ENCODE measurements at places on chromosomes 12 and 14.

GRCh38 chr14:72683787-72684186 lies 210.1 kb downstream of the DPF3 start:
- no peak for DNase-seq

DNA sequence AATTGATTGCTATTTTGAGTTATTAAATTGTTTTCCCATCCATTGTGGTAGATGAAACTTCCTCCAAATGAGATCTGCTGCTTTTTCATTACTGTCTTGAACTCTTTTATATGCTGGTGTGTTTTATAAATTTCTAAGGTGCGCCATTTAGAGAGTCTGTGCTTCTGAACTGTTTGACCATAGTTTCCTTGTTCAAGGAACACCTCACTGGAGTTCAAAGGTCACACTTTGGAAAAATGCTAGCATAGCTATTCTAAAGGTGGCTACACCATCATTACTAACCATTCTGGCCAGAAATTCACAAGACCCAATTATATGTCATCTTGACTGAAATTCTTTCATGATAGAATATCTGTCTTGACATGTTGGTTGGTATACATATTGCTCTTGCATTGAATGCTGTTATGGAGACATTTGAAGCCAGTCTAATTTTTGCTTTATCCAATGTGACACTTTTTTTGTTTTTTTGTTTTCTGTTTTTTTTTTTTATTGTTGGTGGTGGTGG lies 269.5 kb downstream of the PAWR start:
- no peak for DNase-seq

GRCh38 chr12:104514092-104514810 lies 57.5 kb downstream of the CHST11 start:
- DNase-seq, result no peak

- no peak for DNase-seq
These were observed 169.0 kb upstream of the G2E3 start for GRCh38 chr14:30389877-30390385.

- no peak for DNase-seq
These were observed 1178.8 kb downstream of the VRK1 start for GRCh38 chr14:97975962-97976361.

- peak; percentile 20 for DNase-seq
These were observed 3.5 kb upstream of the ASB8 start for GRCh38 chr12:48160807-48161206.

DNA sequence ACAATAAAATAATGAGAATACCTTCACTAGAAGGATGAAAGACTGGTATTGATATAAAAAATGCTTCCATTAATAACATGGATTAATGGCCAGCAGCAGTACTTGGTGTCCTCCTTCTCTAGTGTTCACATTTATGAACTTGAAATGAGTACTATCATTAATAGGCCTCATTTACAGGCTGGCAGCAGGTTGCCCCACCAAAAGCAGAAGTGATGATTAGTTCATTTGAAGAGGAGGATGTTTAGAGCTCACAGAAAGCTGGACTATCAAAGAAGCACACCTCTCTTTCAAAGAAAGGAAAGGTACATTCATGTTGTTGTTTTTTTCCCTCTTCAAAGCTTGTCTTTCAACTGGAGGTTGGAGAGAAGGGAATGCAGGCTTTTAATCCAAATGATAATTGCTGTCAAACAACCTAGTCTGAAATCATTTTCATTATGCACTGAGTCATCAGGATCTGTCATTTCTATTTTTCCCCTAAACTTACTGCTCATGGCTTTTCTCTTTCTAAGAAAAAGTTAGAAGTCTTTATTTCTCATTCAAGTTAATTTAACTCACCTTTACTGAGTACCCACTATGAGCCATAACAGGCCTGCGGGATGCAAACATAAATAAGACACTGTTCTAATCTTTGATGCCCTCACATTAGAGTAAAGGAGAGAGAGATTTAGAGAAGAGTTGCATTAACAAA lies 157.9 kb upstream of the GRIP1 start:
- no peak for DNase-seq

DNA sequence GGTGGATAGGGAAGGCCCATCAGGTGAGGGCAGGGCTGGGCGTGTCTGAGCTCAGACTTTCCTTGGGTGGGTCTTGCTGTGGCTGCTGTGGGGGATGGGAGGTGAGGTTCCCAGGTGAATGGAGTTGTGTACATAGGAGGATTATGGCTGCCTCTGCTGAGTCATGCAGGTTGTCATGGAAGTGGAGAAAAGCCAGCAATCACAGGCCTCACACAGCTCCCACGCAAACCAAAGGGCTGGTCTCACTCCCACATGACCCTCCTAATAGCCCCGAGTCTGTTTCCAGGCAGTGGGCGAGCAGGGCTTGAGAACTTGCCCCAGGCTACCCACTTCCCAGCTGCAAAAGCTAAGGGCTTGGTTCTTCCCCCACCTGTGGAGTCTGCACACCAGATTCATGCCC lies 149.5 kb downstream of the IPO8 start:
- DNase-seq, result no peak

GRCh38 chr14:61588419-61588901 lies 106.9 kb upstream of the HIF1A start:
- no peak for DNase-seq

DNA sequence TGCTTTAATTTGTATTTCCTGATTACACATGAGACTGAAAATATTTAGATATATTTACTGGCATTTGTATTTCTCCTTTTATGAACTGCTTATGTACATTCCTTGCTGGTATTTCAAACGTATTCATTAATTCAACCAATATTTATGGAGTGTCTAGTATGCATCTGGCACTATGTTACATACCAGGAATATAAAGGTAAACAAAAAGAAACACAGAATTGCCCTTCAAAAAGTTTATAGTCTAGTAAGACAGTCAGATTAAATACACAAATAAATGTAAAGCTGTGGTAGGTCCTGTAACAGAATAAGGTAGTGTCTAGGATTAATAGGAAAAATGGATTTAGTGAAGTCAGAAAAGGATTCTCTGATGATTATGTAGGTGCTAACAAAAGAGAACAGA lies 87.5 kb downstream of the PPP1R12A start:
- DNase-seq, result no peak

GRCh38 chr12:906062-906585 lies 43.4 kb downstream of the RAD52 start:
- DNase-seq, result no peak

GRCh38 chr12:64193931-64194330 lies 28.2 kb downstream of the KICS2 start:
- no peak for DNase-seq

DNA sequence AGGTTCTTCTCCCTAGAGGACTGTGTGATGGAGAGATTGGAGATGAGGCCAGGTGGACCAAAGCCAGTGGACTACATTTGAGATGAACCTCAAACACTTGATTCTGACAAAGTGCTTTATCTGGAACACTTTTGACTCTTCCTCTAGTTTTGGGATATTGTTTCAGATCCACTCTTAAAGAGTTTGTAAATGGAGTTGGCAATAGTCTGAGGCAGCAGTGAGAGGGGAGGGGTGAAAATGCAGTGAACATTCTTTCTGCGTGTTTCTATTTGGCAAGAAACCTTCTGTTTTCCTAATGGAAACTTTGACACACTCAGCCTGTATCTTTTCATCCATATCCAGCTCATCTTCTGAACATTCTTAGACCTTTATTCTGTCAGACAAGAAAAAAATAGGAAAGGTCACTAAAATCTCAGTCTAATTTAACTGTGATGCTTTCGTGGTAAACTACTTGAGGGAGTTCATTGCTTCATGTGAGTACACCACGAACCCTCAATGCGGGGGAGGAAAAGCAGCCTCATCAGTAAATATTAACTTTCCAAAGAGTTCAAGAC lies 57.4 kb upstream of the KCNJ8 start:
- no peak for DNase-seq

GRCh38 chr12:132291402-132292175 lies 37.8 kb downstream of the GALNT9 start:
- no peak for DNase-seq

DNA sequence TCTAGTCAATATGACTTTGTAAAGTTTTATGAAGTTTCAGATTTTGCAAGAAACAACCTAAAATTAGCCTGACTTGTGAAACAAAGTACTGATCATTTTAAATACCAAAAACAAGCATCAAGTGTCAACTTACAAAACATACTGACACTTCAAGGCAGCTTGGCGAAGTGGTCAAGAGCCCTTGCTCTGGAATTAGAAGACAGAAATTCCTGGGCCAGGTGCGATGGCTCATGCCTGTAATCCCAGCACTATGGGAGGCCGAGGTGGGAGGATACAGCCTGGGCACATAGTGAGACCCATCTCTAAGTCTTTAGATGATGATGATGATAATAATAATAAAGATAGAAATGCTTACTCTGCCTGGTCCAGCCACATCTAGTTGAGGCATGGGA lies 45.4 kb upstream of the NR2C1 start:
- DNase-seq, result no peak

- no peak for DNase-seq
These were observed 397 bp downstream of the BDKRB1 start for GRCh38 chr14:96256407-96256806.

DNA sequence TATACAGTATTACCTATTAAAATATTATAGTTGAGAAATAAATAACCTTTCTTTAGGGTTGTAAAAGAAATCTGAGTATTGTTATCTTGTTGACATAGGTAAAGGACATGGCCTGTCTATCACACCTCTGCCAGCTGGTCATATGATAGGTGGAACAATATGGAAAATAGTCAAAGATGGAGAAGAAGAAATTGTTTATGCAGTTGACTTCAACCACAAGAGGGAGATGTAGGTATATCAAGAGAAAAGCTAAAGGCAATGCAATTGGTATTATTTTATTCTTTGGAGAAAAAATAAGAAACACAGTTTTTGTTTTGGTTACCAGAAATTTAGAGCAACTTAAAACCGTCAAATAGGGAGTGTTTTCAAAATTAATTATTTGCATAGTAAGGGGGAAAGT lies 13.5 kb downstream of the CPSF2 start:
- peak; percentile 51 for DNase-seq

GRCh38 chr12:95700316-95700785 lies 90.2 kb downstream of the NTN4 start:
- no peak for DNase-seq

- DNase-seq, result peak; percentile 65
These were observed 123.5 kb downstream of the CAPZA3 start for GRCh38 chr12:18861287-18861858.

- no peak for DNase-seq
These were observed 1348.9 kb upstream of the FLRT2 start for GRCh38 chr14:84181072-84181471.

GRCh38 chr14:58972233-58973017 lies 216.0 kb upstream of the DAAM1 start:
- DNase-seq, result no peak

DNA sequence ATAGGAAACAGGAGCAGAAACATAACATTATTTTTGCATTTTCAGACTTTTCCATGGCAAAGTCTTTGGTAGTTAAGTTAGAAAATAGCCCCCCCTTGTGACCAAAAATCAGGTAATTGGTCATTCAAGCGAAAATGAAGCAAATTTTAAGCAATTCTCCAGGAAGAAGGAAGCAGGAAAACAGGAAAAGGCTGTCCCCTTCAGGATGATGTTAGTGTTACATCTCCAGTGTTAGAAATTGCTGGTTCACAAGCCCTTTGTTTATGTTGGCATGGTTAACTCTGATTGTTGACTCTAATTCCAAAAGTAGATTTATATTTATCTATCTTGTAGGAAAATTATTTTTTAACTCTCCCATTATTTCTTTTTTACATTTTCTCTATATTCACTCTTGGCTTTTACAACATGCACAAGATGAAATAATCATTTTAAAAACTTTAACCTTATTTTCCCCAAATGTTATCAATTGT lies 18.8 kb upstream of the GAS2L3 start:
- peak; percentile 74 for DNase-seq

- no peak for DNase-seq
These were observed 194.7 kb downstream of the BCL11B start for GRCh38 chr14:99077076-99077843.

DNA sequence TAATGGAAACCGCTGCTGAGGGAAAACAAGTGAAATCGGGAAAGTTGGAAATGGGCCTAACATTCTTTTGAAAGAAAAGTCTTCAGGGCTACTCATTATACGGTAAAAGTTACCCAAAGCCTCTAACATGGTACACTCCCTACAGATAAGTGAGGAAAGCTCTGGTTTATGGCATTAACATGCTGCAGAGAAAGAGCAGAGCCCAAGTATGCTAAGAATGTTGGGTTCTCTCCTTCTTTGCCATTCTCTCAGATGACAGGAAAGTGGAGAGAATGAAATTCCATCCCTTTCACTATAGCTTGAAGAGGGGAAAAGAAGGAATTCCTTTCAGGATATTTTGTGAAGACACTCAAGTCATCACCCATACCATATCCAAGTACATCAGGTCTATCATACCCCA lies 348.0 kb downstream of the SEC23A start:
- DNase-seq, result no peak

DNA sequence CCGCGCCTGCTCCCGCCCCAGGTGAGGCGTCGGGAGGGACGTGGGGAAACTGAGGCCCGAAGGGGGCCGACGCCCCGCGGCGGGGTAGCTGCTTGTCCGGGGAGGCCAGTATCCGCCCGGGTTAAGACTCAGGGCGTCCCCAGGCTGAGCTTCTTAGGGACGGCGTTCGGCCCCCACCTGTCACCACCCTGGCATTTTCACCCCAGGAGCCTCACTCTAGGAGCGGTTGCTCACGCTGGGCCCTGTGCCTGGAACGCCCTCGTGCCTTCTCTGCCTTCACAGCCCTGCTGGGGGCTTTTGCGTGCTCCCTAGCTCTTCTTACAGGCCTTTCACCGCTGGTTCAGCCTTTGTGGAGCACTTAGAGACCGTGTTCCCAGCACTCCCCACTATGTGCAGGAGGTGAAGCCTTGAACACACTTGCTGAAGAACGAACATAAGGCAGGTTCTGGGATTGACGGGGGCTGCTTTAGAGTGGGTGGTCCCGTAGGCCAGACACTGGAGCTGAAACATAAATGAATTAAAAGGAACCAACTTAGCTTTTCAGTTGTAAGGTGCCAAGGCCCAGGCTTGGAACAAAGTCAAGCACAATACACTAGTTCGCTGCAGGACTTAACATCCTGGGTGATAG lies 601 bp downstream of the ZNF839 start:
- peak; percentile 64 for DNase-seq

GRCh38 chr12:54959291-54960018 lies 25.1 kb downstream of the TESPA1 start:
- no peak for DNase-seq

DNA sequence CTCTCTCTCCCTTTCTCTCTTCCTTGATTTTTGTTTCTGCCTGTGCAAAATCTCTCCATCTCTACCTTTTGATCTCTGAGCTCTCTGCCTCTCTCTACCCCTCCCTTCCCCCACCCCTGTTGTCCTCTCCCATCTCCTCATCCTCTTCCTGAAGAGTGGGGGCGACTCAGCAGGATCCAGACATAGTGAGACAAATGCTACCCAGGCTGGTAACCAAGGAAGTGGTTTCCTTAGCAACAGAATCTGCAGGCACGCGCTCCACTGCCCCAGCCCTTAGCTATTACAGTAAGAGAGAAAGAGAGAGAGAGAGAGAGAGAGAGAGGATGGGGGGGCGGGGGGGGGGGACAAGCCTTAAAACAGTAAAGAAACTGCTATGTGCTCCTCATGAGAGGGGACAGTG lies 85.6 kb downstream of the CMKLR1 start:
- no peak for DNase-seq

- DNase-seq, result peak; percentile 53
These were observed 118.7 kb downstream of the KSR2 start for GRCh38 chr12:117850048-117850447.

- DNase-seq, result no peak
These were observed 6.9 kb downstream of the C12orf75 start for GRCh38 chr12:105337391-105337790.

GRCh38 chr14:95951359-95951758 lies 74.7 kb downstream of the TUNAR start:
- no peak for DNase-seq

GRCh38 chr12:110001596-110001995 lies 2.4 kb downstream of the ANKRD13A start:
- DNase-seq, result no peak

GRCh38 chr12:6096527-6096926 lies 27.9 kb downstream of the VWF start:
- no peak for DNase-seq
